ENCODE measurements at places on chromosomes 3 and 15. TPM values are rescaled to one million over a fixed set of nuclear protein-coding genes. Genes with fewer than 3 reads are reported as not detected.

The ADAMTS7 gene
- 1.3 TPM for total RNA-seq

The ALDH1L1 gene
- 46.9 TPM for total RNA-seq

The HYKK gene
- 5.6 TPM for total RNA-seq

The ARHGEF3 gene
- total RNA-seq: 49.2 TPM

The KLF15 gene
- 0.65 TPM for total RNA-seq

The SLC2A2 gene
- not detected for total RNA-seq

The FGD5 gene
- not detected for total RNA-seq

The TRIM71 gene
- total RNA-seq: not detected

The OR5K3 gene
- not detected for total RNA-seq

The OCA2 gene
- not detected for total RNA-seq

The KCNAB1 gene
- 1.4 TPM for total RNA-seq

The POPDC2 gene
- 3.5 TPM for total RNA-seq

The ABHD17C gene
- total RNA-seq: 42.2 TPM
